Lower lobe of right lung (tissue), 2 donors: ENCODE measurements at places on chromosomes 5 and 9. TPM values are rescaled to one million over a fixed set of nuclear protein-coding genes. Genes with fewer than 3 reads are reported as not detected.

Gene ABL1
- total RNA-seq, result 50.2 TPM

Gene SIT1
- total RNA-seq, result 1.5 TPM

Gene HMMR
- total RNA-seq, result 1.9 TPM

Gene GAPT
- total RNA-seq, result 6.5 TPM

Gene FCN1
- total RNA-seq, result 84.4 TPM

Gene SYK
- 88.9 TPM for total RNA-seq

Gene LTC4S
- total RNA-seq, result 20.1 TPM

GRCh38 chr5:1041225-1042143 lies 32.9 kb downstream of the NKD2 start:
- DNase-seq, result no peak

DNA sequence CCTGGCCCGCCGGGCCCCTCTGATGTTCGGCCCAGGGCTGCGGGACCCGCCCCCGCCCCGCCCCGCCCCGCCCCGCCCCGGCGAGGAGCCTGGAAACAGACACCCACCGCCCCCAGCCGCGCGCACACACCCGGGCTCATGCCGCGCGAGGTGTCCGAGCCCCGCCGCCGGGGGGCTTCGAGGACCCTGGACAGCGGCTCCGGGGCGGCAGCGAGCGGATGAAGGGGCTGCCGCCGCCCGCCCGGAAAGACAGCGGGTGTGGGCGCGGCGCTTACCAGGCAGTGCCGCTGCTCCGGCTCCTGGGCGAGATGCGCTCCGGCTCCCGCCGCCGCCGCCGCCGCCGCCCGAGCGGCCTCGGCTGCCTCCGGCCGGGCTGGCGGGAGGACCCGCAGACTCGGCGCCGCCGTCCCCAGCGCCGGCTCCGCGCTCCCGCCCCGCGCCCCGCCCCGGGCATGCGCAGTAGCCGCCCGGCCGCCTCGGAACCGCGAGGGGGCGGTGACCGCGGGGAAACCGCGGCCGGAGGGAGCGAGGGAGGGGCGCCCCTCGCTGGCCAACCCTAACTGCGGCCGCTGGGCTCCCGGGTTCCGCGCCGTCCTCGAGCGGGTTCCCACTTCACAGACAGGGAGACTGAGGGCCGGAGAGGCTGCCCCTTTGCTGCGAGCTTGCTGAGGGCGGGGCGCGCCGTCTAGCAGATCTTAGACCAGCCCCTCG lies at the start of gene GPRIN1:
Gene GPRIN1 (minus strand): TSS at position 433 of the 711 bp plus-strand sequence. CDS start 10,322 bp downstream, outside the sequence.
- peak; percentile 57 for DNase-seq

DNA sequence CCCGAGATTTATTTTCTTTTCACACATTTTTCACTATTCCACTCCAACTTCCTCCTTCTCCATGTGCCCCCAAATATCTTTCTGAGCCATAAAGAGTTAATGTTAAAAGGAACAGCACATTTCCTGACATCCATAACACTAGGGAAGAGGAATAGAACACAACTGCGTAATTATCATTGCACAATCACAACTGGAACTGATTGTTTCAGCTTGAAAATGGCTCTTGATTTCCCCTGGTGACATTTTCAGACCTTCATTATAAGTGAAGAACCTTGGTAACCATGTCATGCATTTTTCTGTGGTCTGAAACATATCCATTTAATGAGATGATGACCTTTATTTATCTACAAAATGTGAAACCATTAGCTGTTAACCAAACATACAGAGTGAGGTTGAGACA lies 82.4 kb downstream of the PCSK1 start:
- DNase-seq, result no peak

DNA sequence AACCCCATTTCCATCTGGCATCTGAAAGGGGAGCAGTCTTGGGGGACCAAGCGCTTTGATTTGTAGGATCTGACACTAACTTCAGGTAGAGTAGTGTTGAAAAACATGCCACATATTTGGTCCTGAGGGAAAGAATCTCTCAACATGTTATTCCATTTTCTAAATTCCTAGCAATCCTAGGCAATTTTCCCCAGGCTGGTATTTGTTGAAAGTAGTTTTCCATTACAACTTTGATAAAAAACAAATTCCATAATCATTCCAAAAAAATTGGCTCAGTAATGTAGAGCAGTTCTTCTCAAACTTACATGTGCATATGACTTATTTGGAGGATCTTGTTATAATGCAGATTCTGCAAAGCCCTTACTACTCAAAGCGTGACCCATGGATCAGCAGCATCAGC lies 477.9 kb downstream of the ACTL7B start:
- DNase-seq, result no peak

DNA sequence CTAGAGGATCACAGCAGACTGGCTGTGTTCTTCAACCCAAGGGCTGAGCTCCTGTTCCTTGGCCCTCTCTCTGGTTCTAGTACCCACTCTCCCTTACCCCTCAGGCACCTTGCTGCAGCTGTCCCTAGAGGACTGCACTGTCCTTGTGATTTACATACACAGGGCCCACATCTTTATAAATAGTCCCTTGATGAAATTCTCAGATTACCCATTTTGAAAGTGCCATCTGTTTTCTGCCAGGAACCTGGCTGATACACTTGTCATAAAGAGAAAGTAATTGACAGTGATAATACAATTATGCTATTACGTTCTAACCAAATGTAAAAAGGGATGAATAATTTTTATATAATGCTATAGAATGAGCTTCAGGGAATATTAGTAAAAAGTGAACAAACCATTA lies 16.5 kb upstream of the SPARC start:
- no peak for DNase-seq

GRCh38 chr5:2385818-2386217 lies 365.7 kb downstream of the IRX2 start:
- no peak for DNase-seq

DNA sequence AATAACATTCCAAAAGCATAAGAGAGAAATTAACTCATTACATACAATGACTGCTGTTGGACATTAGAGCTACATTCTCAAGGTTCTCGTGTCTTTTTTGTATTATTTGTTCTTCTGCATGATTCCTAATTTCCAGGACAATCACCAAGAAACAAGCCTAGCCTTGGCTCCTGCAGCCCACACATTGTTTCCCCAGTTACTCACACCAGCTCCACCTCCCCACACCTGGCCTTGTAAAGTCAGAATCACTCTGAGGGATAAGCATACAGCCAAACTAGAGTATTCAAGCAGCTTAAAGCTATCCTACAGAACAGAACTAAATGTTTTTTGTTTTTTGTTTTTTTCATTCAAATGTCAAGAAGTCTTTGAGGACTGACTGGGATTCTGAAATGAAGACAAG lies 189.2 kb downstream of the HINT1 start:
- no peak for DNase-seq

DNA sequence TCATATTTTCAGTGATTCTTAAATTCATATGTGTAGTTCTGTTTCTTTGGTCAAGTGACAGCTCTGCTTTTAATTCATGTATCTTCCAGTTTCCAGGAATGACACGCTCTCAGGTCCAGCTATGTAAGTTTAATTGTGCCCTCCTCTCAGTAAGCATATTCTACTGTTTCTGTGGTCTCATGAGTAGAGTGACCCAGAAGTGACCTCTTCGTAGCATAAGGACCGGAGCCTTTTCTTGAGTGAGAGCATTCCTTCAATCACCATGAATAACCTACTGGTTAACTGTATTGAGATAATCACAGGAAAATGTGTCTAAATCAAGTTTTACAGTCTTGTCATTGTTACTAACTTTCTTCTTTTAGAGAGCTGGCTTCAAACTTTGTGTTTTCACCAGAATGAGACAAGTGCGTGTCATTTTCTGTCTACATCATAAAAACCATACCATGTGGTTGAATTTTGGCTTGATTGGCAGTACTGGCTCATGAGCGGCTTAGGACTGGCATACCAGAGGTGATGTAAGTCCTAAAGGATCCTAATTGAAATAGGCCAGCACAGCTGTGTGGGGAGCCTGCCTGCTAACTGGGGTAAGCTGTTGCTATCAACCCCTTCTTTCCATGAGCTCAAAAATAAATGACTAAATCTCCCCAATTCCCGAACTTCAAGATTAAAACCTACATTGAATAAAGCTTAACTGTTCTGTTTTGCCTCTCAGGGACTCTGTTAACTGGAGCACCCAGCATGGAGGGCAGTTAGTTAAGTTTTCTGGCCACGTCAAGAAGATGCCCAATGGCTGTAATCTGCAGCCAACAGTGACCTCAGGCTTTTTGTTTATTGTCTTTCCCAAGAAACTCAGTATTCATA lies 4.8 kb downstream of the ADAMTSL1 start:
- DNase-seq, result no peak

DNA sequence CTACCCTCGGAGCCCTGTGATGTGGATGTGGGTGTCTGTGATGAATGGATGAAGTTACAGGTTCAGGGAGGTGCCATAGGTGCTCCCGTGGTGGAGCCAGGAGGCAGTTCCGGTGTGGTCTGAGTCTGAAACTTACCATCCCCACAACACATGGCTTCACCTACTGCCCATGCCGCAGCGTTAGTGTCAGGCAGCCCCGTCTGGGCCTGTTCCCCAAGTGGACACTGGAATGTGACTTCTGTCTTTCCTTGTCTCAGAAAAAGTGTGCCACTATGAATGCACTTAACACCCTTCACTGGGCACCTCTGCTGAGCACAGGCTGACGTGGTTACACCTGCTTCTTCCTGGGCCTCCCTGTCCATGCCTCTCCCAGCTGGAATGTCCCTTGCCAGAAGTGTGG lies 8.6 kb downstream of the ANKRD33B start:
- DNase-seq, result no peak

- DNase-seq, result no peak
Measured at GRCh38 chr5:35803191-35803651, 53.5 kb upstream of the IL7R start.

- no peak for DNase-seq
Measured at GRCh38 chr5:167296066-167296465, 995.4 kb upstream of the WWC1 start.

DNA sequence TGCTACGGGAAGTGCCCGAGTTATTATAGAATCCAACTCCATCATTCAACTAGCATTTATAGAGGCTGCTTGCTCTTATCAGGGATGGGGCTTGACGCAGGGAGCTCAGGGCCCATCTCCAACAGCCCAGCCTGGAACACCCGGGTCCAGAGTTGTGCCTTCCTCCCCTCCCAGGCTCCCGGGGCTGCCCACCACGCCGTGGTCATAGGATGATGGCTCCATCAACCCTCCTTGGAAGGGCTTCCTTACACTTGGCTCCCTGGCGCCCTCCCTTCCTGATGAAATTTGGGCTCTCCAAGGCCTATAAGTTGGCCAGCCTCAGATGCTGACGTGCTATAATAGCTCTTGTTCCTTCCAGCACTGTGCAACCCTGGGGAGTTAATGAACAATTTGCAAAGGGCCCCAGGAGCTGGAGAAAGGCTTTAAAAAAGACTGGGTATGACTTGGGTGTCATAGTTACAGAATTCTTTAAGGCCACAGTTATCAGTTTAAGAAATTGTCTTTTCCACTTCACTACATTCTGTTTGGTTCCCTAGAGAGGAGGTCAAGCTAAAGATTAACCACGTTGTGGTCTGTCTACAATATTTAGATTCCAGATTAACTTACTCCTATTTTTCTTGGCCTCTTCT lies 42.5 kb upstream of the GADD45G start:
- DNase-seq, result no peak

- no peak for DNase-seq
Measured at GRCh38 chr9:73200694-73201452, 49.2 kb downstream of the ANXA1 start.

GRCh38 chr9:75147638-75148037 lies 59.3 kb downstream of the OSTF1 start:
- no peak for DNase-seq

- DNase-seq, result no peak
Measured at GRCh38 chr5:71825992-71826391, 106.9 kb downstream of the CARTPT start.
